Aortic smooth muscle cell (primary cell): ENCODE measurements at places on chromosomes 4 and X. TPM values are rescaled to one million over a fixed set of nuclear protein-coding genes. Genes with fewer than 3 reads are reported as not detected.

The ASB12 gene
- total RNA-seq: 0.06 and 0.13 TPM in 2 replicates

The SATL1 gene
- not detected in 2 replicates for total RNA-seq

The XAGE2 gene
- total RNA-seq: not detected in 2 replicates

The EFHC2 gene
- total RNA-seq: 0.13 and 0.37 TPM in 2 replicates

The CT83 gene
- not detected in 2 replicates for total RNA-seq

The SERTM2 gene
- total RNA-seq: not detected in 2 replicates

The TBC1D9 gene
- total RNA-seq: 32.0 and 36.4 TPM in 2 replicates

The ADGRL3 gene
- 0.06 and 3.0 TPM in 2 replicates for total RNA-seq

The RASGEF1B gene
- total RNA-seq: 9.6 and 10.9 TPM in 2 replicates

The C4orf17 gene
- total RNA-seq: not detected in 2 replicates

The PABPC5 gene
- 1.7 and 1.8 TPM in 2 replicates for total RNA-seq

The TMEM47 gene
- total RNA-seq: 115 and 148 TPM in 2 replicates

The F8A2 gene
- not detected in 2 replicates for total RNA-seq

The ERVMER34-1 gene
- not detected in 2 replicates for total RNA-seq

The GK2 gene
- total RNA-seq: not detected in 2 replicates

The CTAG2 gene
- not detected in 2 replicates for total RNA-seq

The RASSF6 gene
- 0.13 TPM in 1 of 2 replicates, not detected in the other for total RNA-seq

The PDLIM3 gene
- 70.0 and 89.6 TPM in 2 replicates for total RNA-seq

The ADH1C gene
- 0.92 and 1.1 TPM in 2 replicates for total RNA-seq

The RNF212 gene
- 0.44 and 0.53 TPM in 2 replicates for total RNA-seq

The GABRB1 gene
- total RNA-seq: 3.3 and 5.8 TPM in 2 replicates

The CLGN gene
- 0.26 and 0.81 TPM in 2 replicates for total RNA-seq

The CLCN4 gene
- 5.8 and 6.3 TPM in 2 replicates for total RNA-seq

The CXCL9 gene
- total RNA-seq: not detected in 2 replicates

The USP51 gene
- total RNA-seq: 1.2 and 1.5 TPM in 2 replicates

The NOX1 gene
- not detected in 2 replicates for total RNA-seq

The HPGDS gene
- not detected in 2 replicates for total RNA-seq

The NSUN7 gene
- 0.12 TPM in 1 of 2 replicates, not detected in the other for total RNA-seq

The F8 gene
- 3.9 and 4.0 TPM in 2 replicates for total RNA-seq

The N4BP2 gene
- 4.8 and 5.7 TPM in 2 replicates for total RNA-seq

The FGB gene
- not detected in 2 replicates for total RNA-seq

The SPATA4 gene
- total RNA-seq: 0.12 TPM in 1 of 2 replicates, not detected in the other

The FREM3 gene
- 0.40 and 0.44 TPM in 2 replicates for total RNA-seq

The VCX3B gene
- not detected in 2 replicates for total RNA-seq

The NDST4 gene
- not detected in 2 replicates for total RNA-seq

The TLR6 gene
- 1.4 and 1.8 TPM in 2 replicates for total RNA-seq

The CSAG2 gene
- total RNA-seq: not detected in 2 replicates

The CENPVL1 gene
- total RNA-seq: not detected in 2 replicates

The MAGEA1 gene
- not detected in 2 replicates for total RNA-seq

The HOPX gene
- 0.26 and 0.68 TPM in 2 replicates for total RNA-seq

The PCDH11X gene
- 0.19 TPM in 1 of 2 replicates, not detected in the other for total RNA-seq

The KDR gene
- total RNA-seq: 15.1 and 18.2 TPM in 2 replicates

The NPFFR2 gene
- not detected in 2 replicates for total RNA-seq

The ALAS2 gene
- not detected in 2 replicates for total RNA-seq

The PNCK gene
- under 0.01 and 0.06 TPM in 2 replicates for total RNA-seq

The GAGE1 gene
- not detected in 2 replicates for total RNA-seq

The MCF2 gene
- 0.12 and 0.13 TPM in 2 replicates for total RNA-seq

The ADH1A gene
- total RNA-seq: 0.19 and 0.79 TPM in 2 replicates

The ENPEP gene
- under 0.01 and 0.50 TPM in 2 replicates for total RNA-seq

The SCML2 gene
- 1.2 TPM in 2 replicates for total RNA-seq
